ENCODE measurements at places on chromosomes 3 and 15. TPM values are rescaled to one million over a fixed set of nuclear protein-coding genes. Genes with fewer than 3 reads are reported as not detected.

Gene CLDN11
- polyA plus RNA-seq: not detected

Gene SCN11A
- polyA plus RNA-seq: not detected

Gene ACTRT3
- 0.20 TPM for polyA plus RNA-seq

Gene IGSF10
- not detected for polyA plus RNA-seq

Gene ONECUT1
- polyA plus RNA-seq: not detected

Gene SLC2A2
- polyA plus RNA-seq: not detected

Gene LZTFL1
- polyA plus RNA-seq: 8.9 TPM

Gene RTP1
- polyA plus RNA-seq: not detected

Gene TLR9
- 0.16 TPM for polyA plus RNA-seq

Gene GPR176
- not detected for polyA plus RNA-seq

Gene MAPKAPK3
- 57.0 TPM for polyA plus RNA-seq

Gene SETD5
- polyA plus RNA-seq: 40.0 TPM

Gene IQCF5
- polyA plus RNA-seq: not detected

Gene FOXB1
- 0.10 TPM for polyA plus RNA-seq

Gene RTP4
- 12.9 TPM for polyA plus RNA-seq

Gene JAGN1
- polyA plus RNA-seq: 44.4 TPM

Gene STIMATE
- 10.8 TPM for polyA plus RNA-seq

Gene LRRC31
- not detected for polyA plus RNA-seq

Gene GOLGA8T
- not detected for polyA plus RNA-seq

All from CD8-positive, alpha-beta memory T cell (primary cell).